ENCODE measurements at places on chromosomes 7 and 10.

DNA sequence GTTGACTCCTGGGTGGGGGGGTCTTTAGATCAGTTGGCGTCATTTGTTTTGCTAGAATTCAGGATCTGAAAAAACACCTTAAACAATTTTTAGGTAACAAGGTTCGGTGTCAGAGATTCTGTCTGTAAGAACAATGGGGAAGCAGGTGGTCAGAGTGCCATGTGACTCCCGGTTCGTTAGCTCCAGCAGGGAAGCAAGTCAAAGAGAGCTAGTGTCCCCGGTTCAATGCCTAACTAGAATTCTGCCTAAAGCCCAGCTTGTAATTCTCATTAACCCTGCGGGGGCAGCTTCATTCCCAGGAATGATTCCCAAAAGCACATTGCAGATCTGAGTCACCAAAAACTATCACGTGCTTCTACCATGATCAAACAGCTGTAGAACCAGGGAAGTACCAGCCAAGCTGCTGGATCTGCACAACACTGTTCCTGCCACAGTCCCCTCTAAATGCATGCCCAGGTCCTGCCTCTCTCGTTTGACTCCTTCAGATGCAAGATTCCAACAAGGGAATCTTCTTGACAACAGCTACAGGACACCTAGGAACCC lies 664.3 kb upstream of the CELF2 start:
- no peak for DNase-seq

GRCh38 chr10:786633-787474 lies 97.4 kb upstream of the DIP2C start:
- no peak for DNase-seq

GRCh38 chr10:128609460-128609859 lies 483.2 kb upstream of the MKI67 start:
- DNase-seq: no peak

GRCh38 chr7:25389489-25390106 lies 161.3 kb upstream of the NPVF start:
- peak; percentile 66 for DNase-seq

DNA sequence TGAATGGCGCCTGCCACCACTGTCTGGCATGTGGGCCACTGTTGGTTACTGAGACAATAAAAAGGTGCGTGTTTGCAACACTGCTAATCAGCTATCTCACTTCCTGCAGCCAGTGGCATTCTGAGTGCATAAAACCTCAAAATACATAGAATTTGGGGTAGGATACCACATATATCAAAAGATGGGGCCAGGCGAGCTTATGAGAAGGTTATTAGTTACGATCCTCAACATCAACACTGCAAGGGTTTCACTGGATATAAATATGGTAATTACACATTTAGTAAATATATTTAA lies 200.2 kb downstream of the WDR37 start:
- no peak for DNase-seq

DNA sequence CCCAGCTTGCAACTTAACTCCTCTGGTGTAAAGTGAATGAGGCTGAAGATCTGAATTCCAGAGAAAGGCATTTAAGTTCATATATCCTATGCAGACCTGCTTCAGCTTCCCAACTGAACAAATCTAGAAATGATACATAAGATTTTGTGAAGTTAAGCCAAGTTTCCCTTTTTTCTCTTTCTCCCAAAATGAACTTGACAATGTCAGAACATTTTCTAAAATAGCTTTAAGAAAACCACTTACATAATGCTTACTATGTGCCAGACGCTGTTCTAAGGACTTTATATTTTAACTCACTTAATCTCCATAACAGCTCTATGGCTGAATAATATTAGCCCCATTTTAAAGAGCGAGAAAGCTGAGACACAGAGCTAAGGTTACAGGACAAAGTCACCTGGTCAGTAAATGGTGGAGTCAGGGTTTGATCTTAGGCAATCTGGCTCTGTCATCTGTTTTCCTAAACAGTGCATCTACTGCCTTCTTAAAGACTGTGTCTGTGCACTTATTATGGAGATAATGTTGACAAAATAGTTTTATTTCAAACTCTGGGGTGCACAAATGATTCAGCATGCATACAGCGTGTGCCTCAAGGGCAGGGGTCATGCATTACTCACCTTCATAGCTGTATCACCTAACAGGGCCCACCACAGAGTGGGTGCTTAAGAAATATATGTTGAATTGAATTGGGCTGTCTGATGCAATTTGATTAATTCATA lies 66.8 kb downstream of the RHOBTB1 start:
- DNase-seq: no peak

DNA sequence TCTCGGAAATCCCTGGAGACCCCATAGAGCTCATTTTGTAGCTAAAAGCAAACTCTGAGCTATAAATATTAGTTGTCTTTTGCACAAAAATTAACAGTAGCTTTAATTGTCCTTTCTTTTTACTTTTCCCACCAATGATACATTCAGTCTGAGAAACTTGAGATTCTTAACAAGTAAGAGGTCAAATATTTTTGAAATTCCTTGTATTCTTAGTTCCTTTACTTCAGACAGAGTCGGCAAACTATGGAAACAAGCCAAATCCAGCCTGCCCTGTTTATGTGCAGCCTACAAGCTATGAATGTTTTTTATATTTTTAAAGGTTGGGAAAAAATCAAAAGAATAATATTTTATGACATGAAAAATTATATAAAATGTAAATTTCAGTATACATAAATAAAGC lies 146.6 kb downstream of the CTNNA3 start:
- no peak for DNase-seq

- no peak for DNase-seq
Measured at GRCh38 chr7:67992287-67992686, 995.7 kb downstream of the TYW1 start.

GRCh38 chr7:83738291-83738835 lies 89.4 kb upstream of the SEMA3E start:
- DNase-seq: no peak

DNA sequence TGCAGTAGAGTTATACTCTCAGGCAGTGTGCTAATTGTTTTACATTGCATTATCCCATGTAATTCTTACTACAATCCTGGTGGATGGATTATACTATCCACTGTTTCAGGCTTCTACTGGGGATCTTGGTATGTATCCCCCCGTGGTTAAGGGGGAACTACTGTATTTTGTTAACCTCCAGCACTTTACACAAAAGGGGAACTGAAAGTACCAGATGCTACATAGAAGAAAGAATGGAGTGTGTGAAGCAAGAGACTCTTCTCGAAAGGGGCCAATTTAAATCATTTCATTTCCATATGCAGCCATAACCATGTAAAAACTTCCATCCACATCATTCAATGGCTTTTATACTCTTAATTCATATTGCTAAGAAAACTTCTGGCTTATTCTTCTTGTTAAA lies 69.4 kb downstream of the C1GALT1 start:
- peak; percentile 33 for DNase-seq

GRCh38 chr7:31918706-31919393 lies 151.4 kb downstream of the PDE1C start:
- no peak for DNase-seq

GRCh38 chr7:21318916-21319270 lies 109.0 kb upstream of the SP4 start:
- no peak for DNase-seq

- no peak for DNase-seq
Measured at GRCh38 chr10:107442035-107442505, 277.6 kb upstream of the SORCS1 start.

DNA sequence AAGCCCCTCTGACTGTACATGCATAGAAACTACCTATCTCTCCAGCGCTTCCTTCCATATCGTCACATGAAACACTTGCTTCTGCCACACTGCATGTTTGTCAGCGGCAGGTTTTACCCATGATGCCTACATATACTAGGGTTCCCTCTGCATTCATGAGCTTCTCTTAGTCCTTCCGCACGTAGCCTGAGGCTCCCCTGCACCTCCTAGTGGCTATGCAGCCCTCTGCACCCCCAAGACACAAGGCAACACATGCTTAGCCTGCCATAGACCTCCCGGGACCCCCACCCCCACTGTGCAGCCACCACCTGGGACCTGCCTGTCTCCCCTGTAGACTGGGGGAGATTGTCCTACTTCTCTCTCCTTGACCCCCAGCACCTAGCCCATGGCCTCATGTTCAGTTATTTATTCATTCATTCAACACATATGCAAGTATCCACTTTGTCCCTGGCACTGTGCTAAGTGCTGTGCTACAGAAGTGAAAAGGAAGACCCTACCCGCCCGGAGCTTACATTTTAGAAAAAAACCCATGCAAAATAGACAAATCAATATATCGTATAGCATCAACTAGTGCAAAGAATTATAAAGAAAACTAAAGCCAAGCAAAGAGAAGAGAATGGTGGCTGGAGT lies 23.5 kb downstream of the TMEM273 start:
- DNase-seq: peak; percentile 72

DNA sequence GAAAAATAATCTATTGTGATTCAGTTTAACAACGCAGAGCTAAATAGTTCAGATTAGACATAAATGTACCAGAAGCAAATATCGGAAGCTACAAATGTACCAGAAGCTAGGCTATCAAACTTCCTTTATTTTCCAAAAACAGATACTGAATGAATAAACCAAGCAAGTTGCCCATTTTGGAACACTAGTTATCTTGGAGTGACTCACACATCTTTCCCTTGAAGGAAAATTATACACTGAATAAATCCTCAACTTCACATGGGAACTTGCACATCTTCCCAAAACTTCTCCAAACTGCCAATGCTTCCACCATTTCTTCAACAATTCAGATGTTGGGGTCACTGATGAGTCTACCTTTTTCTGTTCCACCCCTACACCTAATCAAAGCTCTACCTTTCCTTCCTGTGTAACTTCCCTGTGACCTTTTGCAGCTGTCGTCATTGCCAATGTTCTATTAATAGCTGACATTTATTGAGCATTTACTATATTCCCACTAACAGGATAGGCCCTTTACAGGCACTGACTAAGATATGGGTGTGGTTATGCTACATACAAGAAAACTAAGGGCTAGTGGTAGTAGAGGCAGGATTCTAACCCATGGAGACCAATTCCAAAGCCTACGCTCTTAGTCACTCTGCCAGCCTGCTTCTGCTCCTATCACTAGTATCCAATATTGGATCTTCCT lies 22.7 kb downstream of the RELN start:
- DNase-seq: no peak

GRCh38 chr7:124276005-124276622 lies 243.2 kb upstream of the TMEM229A start:
- DNase-seq: peak; percentile 26

GRCh38 chr7:140213684-140214074 lies 36.9 kb upstream of the KDM7A start:
- no peak for DNase-seq

Data from Kasumi-1 (cell line).